ENCODE measurements at places on chromosomes 4 and X. TPM values are rescaled to one million over a fixed set of nuclear protein-coding genes. Genes with fewer than 3 reads are reported as not detected.

Gene LINC00632
- 61.2 TPM for total RNA-seq

Gene SPP1
- total RNA-seq: 3,399 TPM

Gene RS1
- total RNA-seq: not detected

Gene CSAG2
- not detected for total RNA-seq

Gene ASMT
- total RNA-seq: not detected

Gene FAM47E
- 13.8 TPM for total RNA-seq
